Activated T-cell treated with anti-CD3 and anti-CD28 coated beads for 1 hour (primary cell): ENCODE measurements at places on chromosomes 7 and 10.

DNA sequence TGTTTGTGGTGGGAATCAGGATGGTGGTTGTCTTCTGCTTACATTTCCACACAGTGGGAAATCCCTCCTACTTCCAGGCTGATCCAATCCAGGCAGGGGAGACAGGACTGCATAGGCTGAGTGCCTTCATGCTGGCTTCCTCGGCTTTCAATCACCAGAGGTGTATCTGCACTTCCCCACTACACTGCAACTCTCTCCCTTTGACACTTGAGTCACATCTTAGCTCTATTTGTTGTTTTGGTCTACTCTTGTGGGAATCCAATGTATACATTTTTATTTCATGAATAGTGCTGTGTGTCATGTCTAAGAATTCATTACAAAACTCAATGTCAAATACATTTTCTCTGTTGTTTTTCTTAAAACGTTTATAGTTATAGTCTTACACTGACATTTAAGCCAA lies 735.6 kb downstream of the XPNPEP1 start:
- no peak for DNase-seq

DNA sequence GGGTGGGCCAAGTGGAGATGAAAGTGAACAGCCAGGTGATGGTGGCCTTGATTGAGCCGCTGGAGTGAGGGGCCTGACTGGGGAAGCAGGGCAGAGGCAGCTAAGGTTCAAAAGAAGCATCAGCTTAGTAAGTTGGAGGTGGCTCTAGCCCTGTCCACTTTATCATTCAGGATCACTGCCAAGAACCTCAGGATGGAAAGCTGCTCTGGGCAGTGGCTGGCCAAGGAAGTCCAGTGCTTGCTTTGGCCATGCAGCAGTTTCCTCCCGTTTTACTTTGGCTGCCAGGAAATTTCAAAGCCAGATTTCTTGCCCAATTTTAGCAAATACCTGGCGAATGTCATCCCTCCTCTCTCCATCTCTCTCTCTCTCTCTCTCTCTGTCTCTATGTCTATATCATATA lies 384.9 kb downstream of the PLXNA4 start:
- DNase-seq = no peak

- no peak for DNase-seq
These were observed 177.9 kb downstream of the EBF3 start for GRCh38 chr10:129786216-129786615.

DNA sequence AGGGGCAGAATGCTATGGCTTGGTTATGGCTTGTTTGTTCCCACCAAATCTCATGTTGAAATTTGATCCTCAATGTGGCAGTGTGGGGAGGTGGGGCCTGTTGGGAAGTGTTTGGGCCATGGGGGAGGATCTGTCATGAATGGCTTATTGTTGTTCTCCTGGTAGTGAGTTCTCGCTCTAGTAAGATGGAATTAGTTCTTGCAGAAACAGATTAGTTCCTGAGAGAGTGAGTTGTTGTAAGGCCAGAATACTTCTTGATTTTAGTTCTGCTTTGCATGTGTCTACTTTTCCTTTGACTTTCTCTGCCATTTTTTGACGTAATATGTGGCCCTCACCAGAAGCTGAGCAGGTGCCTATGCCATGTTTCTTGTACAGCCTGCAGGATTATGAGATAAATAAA lies 188.2 kb downstream of the KIF20B start:
- DNase-seq = no peak

GRCh38 chr10:24416248-24416647 lies 207.3 kb downstream of the KIAA1217 start:
- no peak for DNase-seq

- DNase-seq = no peak
These were observed 258.8 kb downstream of the PHF14 start for GRCh38 chr7:11232462-11232861.

DNA sequence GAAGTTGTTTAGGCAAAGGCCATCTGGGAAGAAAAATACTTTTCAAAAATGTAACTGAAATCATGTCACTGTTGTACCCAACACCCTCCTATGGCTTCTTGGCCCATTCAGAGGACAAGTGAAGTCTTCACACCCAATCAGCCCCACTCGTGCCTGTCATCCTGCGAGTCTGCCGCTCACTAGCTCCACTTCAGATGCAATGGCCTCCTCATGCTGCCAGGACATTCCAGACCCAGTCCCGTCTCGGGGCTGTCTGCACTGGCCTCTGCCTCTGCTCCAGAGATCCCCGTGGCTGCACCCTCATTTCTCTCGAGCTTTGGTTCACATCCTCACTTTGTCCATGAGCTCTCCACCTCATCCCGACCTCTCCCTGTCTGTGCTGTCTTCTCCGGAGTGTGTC lies 227.1 kb downstream of the KCNMA1 start:
- DNase-seq = no peak

- DNase-seq = peak; percentile 20
These were observed 552 bp downstream of the IL15RA start for GRCh38 chr10:5976512-5977470.

DNA sequence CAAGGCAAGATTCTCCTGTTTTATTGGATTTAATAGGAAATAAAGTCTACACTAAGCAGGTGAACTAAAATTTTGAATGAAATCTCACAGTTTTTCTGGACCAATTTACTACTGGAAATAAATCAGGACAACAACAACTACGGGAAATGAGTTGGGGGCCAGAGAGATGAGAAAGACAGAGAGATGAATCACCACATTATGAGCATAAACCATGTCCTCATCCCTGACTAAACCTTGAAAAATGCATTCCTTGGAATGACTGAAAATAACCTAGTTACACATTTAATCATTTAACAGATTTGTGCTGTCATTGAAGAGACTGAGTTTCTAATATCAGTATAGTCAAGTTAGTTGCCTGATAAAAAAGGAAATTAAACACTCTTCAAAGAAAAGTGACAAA lies 608.4 kb upstream of the KCND2 start:
- no peak for DNase-seq

DNA sequence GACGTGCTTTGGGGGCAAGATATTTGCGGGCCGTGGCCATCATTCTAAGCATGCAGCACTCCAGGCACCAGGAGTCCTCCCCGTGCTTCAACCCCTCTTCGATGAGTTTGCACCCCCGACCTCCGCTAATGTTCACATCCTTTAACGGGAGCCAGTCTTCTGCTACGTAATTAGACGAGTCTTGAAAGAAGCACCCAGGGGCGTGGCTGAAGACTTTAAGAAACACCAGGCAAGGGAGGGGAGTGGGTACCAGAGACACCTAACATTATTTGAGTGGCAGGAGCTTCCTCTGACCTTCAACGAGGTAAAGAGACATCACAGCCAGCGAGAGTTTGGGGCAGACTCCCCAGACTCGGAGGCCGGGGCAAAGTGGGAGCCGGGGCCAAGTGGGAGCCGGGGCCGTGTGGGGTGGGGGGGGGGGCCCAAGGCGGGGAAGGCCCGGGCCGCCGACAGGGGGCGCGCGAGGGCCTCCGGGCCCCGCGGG lies 31.1 kb upstream of the TOMM7 start:
- no peak for DNase-seq

DNA sequence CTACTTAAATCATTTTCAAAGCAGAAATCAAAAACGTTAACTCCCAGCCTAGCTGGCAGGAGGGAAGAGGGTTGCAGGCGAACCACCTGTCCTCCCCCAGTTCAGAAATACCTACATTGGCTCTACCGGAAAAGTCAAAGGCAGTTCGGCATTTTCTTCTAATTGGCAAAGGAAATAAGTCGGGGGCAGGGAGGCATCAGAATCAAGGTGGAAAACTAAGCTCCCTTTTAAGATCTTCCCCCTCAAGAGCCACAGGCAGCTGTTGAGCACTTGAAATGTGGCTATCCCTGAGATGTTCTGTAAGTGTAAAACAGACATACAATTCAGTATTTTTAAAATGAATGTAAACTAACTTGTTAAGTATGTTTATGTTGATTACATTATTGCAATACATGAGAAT lies 957 bp upstream of the ELMO1 start:
- DNase-seq = no peak

- no peak for DNase-seq
These were observed 335.7 kb downstream of the SFMBT2 start for GRCh38 chr10:7075110-7075509.

DNA sequence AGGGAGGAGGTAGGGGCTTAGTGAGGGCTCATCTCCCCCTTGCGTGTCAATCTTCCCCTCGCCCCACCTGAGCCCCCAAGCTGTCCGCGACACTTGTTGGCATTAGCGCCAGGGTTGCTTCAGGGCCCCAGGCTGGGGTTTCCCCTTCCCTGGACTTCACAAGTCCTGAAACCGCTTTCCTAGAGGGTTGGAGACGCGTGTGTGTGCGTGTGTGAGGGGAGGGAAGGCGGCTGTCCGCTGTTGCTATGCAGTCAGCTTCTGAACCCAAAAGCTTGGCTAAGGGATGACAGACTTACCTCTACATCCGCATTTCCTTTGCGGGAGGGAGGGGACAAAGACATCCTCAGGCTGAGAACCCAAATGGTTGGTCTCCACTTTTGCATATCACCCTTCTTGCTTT lies 803 bp downstream of the GOLGA7B start:
- DNase-seq = no peak

GRCh38 chr7:82211333-82211732 lies 232.2 kb downstream of the CACNA2D1 start:
- no peak for DNase-seq

- DNase-seq = no peak
These were observed 36.9 kb upstream of the DOCK1 start for GRCh38 chr10:126868371-126868770.

DNA sequence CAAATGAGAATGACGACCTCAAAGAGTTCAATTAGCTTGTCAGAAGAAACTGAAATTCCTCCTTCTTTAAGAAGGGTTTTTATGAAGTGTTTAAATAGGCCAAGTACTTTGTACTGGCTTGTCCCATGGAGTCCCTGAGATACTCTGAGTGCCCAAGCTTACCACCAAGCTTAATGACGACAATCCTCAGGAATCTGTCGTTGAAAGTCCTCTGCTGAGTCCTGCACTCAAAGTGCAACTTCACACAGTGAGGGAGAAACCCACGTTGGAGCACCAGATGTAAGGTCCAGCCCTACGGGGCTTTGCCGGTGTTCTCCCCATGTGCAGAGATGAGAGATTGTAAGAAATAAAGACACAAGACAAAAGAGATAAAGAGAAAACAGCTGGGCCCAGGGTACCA lies 42.8 kb upstream of the AKR1C2 start:
- DNase-seq = no peak

DNA sequence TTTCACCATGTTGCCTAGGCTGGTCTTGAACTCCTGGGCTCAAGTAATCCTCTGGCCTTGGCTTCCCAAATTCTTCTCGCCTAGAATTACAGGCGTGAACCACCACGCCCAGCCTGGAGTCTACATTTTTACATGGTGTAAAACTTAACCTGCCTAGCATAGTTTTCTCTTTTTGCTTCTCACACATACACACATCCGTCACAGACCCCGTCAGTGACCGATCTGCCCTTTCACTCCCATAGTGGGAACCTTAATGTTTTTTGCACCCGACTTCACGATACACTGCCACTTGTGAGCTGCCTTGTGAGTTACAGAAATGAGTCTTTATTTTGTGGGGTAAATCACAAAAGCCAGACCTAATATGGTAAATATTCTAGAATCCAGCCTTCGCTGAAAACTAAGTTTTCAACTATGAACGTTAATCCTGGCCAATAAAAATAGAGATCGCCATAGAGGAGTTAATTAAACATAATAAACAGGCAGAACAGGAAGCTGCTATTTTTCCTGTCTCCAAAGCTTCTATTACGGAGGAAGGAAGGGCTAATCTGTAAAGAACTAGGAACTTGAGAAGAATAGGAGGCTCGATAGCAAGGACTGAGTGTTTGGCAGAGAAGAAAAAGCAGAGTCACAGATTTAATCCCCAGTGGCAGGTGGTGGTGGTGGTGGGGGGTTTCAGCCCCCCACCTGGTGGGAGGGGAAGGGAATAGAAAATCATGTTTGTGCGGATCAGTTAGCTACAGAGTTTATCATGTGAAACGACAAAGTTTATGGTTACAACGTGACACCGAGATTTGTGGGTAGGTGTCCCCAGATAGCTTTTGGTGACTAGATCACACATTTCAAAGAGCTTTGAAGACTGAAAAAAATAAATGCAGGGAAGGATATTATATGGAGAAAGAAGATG lies 14.7 kb upstream of the FAM171A1 start:
- no peak for DNase-seq

- DNase-seq = no peak
These were observed 11.2 kb downstream of the ADRA2A start for GRCh38 chr10:111087968-111088505.

DNA sequence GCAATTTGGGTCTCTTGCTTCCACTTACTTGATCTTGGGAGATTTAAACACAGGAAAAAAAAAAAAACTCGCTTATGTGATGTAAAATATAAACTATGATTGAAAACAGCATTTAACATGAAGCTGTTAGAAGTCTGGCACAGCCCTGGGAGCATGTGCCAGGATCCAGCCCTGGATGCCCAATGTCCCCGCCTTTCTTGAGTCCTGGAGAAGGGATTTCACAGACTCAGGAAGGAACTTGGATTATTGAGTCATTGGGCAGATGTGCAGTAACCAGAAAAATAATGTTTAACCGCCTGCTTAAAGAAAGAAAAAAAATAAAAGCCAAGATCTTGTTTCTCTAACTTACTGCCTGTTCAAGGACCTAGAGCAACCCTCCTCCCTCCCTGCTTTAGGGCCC lies 3.7 kb upstream of the JCAD start:
- DNase-seq = no peak

- no peak for DNase-seq
These were observed 90.7 kb upstream of the C1QL3 start for GRCh38 chr10:16612115-16612980.

DNA sequence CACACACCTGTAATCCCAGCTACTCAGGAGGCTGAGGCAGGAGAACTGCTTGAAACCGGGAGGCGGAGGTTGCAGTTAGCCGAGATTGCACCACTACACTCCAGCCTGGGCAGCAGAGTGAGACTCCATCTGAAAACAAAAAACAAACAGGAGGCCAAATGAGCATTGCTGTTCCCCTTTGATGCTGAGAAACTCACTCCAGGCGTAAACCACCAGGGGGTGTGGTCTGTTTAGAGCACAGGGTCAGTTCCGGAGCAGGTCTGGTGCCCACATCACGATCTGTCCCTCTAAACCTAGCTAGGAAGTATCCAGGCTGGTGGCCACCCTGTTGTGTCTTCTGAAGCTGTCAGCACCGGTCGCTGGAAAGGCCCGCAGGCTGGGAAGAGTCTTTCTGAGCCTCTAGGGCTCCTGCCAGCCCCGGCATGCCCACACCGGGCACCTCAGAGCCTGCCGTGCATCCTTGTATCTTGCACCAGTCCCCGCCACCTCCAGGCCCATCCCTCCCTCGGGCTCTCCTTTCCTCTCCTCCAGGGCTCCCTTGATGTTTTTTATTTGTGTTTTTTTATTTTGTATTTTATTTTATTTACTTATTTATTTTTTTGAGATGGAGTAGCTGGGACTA lies 66.3 kb upstream of the SH2B2 start:
- no peak for DNase-seq
